ENCODE measurements at places on chromosomes 7 and 10. TPM values are rescaled to one million over a fixed set of nuclear protein-coding genes. Genes with fewer than 3 reads are reported as not detected.

DNA sequence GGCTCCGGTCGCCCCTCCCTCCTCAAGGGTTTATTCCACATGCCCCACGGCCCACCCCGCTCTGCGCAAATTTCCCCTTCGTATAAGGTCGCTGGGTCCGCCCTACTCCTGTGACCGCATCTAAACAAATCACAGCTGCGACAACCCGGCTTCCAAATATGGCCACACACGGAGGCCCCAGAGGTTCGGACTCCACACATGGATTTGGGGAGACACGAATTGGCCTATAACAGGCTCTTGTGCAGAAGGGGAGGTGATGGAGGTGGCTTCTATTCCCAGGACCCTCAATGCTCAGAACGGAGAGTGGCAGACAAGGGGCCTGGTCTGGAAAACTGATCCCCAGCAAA lies 90.1 kb downstream of the FOXL3 start:
- peaks cover 28% of the 10 kb centered on the region for H3K4me1 ChIP-seq
- DNase-seq, result peak; percentile 0
- no peaks in the 10 kb centered on the region for H3K27me3 ChIP-seq
- H3K4me3 ChIP-seq, result no peak overlapping the region
- H3K36me3 ChIP-seq, result no peaks in the 10 kb centered on the region
- H3K27ac ChIP-seq, result no peak overlapping the region

DNA sequence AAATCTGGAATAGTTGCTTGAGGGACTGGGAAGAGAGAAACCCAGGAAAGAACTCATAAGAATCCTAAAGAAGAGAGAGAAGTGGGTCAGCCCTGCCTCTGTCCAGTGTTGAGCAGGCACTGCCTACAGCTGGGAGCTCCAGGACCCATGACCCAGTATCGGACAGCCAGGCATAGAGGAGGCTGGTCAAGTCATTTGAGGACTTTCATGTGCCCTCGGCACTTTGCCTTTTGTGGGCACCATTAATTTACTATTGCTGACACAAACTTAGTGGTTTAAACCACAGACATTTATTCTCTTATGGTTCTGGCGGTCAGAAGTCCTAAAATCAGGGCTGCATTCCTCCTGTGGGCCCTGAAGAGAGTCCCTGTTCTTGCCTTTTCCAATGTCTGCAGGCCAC lies 60.3 kb downstream of the CPXM2 start:
- no peak overlapping the region for H3K4me3 ChIP-seq
- H3K27ac ChIP-seq, result no peak overlapping the region
- no peak for DNase-seq
- no peaks in the 10 kb centered on the region for H3K36me3 ChIP-seq
- H3K4me1 ChIP-seq, result no peaks in the 10 kb centered on the region
- no peaks in the 10 kb centered on the region for H3K27me3 ChIP-seq

GRCh38 chr10:69049566-69049961 lies 38.3 kb upstream of the SRGN start:
- H3K4me3 ChIP-seq, result no peak overlapping the region
- H3K27me3 ChIP-seq, result no peaks in the 10 kb centered on the region
- H3K4me1 ChIP-seq, result peaks cover 32% of the 10 kb centered on the region
- no peak for DNase-seq
- H3K27ac ChIP-seq, result no peak overlapping the region

GRM3 gene
- not detected for total RNA-seq

SLC29A4 gene
- total RNA-seq, result 0.47 TPM

DNA sequence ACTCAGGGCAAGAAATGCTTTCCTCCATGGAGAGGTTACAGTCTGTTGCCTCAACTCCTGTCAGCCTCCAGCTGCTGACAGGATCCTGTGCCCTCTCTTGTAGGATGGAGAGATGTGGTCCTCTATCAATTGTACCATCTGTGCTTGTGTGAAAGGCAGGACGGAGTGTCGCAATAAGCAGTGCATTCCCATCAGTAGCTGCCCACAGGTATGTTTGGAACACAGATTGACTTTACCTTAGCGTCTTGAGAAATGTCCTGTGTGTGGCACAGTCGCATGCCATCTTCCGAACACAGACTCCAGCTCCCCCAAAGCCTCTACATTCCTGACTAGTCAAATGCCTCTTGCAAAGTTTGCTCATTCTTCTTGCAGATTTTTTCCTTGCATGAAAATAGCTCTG lies 152.6 kb downstream of the BMPER start:
- H3K4me1 ChIP-seq, result no peaks in the 10 kb centered on the region
- DNase-seq, result no peak
- H3K4me3 ChIP-seq, result no peak overlapping the region
- H3K27me3 ChIP-seq, result no peaks in the 10 kb centered on the region
- no peak overlapping the region for H3K27ac ChIP-seq
- no peaks in the 10 kb centered on the region for H3K36me3 ChIP-seq

GRCh38 chr10:58593008-58593407 lies 80.3 kb downstream of the BICC1 start:
- no peak overlapping the region for H3K27ac ChIP-seq
- H3K36me3 ChIP-seq, result no peaks in the 10 kb centered on the region
- no peak overlapping the region for H3K4me3 ChIP-seq
- H3K4me1 ChIP-seq, result no peaks in the 10 kb centered on the region
- no peaks in the 10 kb centered on the region for H3K27me3 ChIP-seq
- no peak for DNase-seq

DNA sequence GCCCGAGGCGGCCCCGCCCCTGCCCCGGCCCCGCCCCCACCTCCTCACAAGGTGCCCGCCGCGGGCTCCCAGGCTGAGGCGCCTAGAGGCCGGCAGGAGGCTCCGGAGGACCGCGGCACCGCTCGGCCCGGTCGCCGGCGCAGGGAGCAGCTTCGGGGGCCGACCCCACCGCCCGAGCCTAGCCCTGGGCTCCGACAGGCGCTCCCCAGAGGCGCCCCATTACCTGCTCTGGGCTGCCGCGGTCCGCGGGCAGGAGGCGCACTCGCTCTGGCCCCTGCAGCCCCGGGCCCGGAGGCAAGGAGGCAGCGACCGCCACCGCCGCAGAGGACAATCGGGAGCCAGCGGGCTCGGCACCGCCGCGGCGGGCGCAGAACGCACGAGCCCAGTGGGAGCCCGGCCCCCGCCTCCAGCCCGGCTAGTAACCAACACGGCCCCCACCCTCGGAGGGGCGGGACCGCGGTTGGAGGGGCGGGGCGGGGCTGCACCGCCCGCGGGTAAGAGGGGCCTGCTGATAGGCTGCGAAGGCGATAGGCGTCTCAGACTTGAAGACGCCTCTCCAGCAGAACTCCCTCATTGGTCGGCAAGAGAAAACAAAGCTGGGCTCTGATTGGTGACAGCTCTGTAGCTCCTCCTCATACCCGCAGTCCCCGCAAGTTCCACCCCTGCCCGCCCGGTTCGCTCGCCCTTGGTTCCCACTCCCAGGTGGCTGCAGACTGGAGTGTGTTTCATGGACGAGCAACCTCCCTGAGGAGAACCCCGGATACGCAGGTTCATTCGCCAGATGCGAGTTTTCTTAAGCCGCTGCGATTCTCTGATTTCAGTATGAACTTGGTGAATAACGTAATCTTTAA lies at the start of gene MPP7:
MPP7 (minus strand) TSS at position 427 of the 851 bp plus-strand sequence. CDS start 64,460 bp downstream, outside the sequence.
- H3K4me3 ChIP-seq, result peak within 1 kb of the TSS; percentile 93
- peaks cover 18% of the 10 kb centered on the region for H3K4me1 ChIP-seq
- H3K27ac ChIP-seq, result peak within 1 kb of the TSS; percentile 80
- H3K27me3 ChIP-seq, result peaks cover 11% of the 10 kb centered on the region
- peak; percentile 96 for DNase-seq

GRCh38 chr10:116710076-116710475 lies 32.3 kb downstream of the HSPA12A start:
- no peaks in the 10 kb centered on the region for H3K36me3 ChIP-seq
- no peak overlapping the region for H3K4me3 ChIP-seq
- DNase-seq, result no peak
- H3K27ac ChIP-seq, result no peak overlapping the region
- no peaks in the 10 kb centered on the region for H3K4me1 ChIP-seq

DNA sequence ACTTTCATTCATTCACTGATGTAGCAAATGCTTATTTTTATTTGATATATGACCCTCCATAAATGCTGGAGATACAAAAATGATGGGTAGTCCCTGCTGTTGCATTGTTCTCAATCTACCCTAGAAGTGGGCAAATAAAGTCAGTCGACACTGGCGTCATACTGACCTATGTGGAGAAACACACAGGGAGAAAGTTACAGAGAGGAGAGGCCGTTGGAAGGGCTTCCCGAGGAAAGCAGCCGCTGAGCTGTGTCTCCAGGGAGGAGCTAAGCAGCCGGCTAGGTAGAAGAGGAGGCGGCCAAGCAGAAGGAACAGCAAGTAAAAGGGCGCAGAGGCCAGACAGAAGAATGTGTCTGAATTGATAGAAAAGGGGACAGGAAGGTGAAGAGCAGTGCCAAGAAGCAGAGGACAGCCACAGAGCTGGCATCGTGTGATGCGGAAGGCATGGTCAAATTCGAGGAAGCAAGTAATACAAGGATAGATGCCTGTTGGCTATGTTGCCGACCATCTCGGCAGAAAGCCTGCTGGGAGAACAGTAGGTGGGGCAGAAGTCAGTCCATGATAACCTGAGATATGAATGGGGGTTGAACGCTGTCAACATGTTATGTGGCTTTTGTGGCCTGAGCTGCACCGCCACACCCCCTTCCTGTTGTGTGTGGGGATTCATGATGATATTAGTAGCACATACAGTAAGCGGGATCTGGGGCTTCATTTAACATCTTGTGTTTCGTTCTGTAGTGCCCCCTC lies 25.9 kb downstream of the ST8SIA6 start:
- H3K36me3 ChIP-seq, result no peaks in the 10 kb centered on the region
- H3K27ac ChIP-seq, result peak overlapping the region; percentile 77
- DNase-seq, result peak; percentile 96
- peak overlapping the region; percentile 88 for H3K4me3 ChIP-seq
- peaks cover 78% of the 10 kb centered on the region for H3K4me1 ChIP-seq

DNA sequence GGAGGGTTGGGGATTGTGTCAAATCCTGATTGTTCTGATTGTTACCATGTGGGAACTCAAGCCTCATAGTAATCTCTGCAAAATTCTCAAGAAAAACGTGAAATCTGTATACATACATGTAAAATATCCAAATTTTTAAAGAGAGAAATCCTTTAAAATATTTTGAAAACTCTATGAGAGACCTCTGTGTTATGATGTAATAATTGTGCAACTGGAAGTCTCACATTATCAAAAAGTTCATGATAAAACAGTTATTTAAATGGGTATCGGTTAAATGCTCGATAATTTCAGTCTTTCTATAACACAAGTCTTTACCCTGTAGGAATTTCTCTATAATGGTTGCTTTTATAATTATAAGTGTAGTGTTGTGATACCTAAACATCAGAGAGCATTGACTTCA lies 95.5 kb downstream of the TMEM26 start:
- no peak overlapping the region for H3K27ac ChIP-seq

- no peaks in the 10 kb centered on the region for H3K27me3 ChIP-seq
- no peak overlapping the region for H3K4me3 ChIP-seq
- no peaks in the 10 kb centered on the region for H3K36me3 ChIP-seq
Measured at GRCh38 chr10:132918264-132918616, 24.1 kb downstream of the CFAP46 start.

- H3K27me3 ChIP-seq, result peaks cover 5% of the 10 kb centered on the region
- no peak overlapping the region for H3K27ac ChIP-seq
- H3K4me1 ChIP-seq, result no peaks in the 10 kb centered on the region
- H3K36me3 ChIP-seq, result no peaks in the 10 kb centered on the region
Measured at GRCh38 chr7:25732766-25733217, 419.2 kb upstream of the NFE2L3 start.

ODAD2 gene
- total RNA-seq, result not detected

FEZF1 gene
- total RNA-seq, result not detected

SPDYE5 gene
- not detected for total RNA-seq

- H3K27ac ChIP-seq, result no peak overlapping the region
- no peak for DNase-seq
- H3K4me1 ChIP-seq, result peaks cover 31% of the 10 kb centered on the region
- H3K36me3 ChIP-seq, result no peaks in the 10 kb centered on the region
- no peak overlapping the region for H3K4me3 ChIP-seq
- no peaks in the 10 kb centered on the region for H3K27me3 ChIP-seq
Measured at GRCh38 chr7:17146621-17147020, 151.8 kb upstream of the AHR start.

- H3K27me3 ChIP-seq, result no peaks in the 10 kb centered on the region
- no peak overlapping the region for H3K27ac ChIP-seq
- H3K4me1 ChIP-seq, result no peaks in the 10 kb centered on the region
- H3K36me3 ChIP-seq, result no peaks in the 10 kb centered on the region
Measured at GRCh38 chr7:11430841-11431240, 401.2 kb downstream of the THSD7A start.

DNA sequence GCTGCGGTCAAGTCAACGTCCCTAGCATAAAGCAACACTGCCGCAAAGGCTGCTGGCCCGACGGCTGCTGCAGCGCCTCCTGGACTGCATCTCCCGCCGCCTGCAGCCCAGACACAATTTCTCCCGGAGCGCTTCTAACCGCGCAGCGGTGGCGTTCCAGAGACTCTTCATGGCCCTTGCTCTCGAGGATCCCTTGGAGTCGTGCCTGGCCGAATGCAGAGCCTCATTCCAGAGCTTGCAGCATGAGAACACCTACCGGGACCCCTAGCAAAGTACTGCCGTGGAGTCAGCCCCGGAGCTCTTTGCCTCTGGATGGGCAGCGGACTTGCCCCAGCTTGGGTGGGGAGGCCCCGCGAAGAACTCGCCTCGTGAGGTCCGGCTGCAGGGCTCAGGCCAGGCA lies 79.7 kb upstream of the ZNF32 start:
- no peak overlapping the region for H3K4me3 ChIP-seq
- H3K36me3 ChIP-seq, result no peaks in the 10 kb centered on the region
- no peaks in the 10 kb centered on the region for H3K4me1 ChIP-seq
- H3K27me3 ChIP-seq, result no peaks in the 10 kb centered on the region

RALA gene
- total RNA-seq, result 22.4 TPM

DNA sequence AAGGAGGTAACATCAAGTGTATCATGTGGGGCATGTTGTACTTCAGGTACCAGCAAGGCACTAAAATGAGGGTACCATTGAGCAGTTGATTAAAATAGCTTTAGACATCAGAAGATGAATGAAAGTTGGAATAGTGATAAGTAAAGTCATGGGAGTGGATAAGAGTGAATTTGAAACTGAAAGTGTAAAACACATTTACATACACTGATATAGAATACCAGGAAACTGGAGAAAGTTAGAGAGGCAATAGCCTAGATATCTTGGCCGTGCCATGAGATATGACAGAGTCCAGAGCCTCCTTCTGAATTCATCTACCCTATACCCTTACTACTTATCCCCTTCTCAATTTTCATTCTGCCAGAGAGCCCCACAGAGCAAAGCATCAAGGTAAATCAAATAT lies 76.6 kb downstream of the GRM3 start:
- no peaks in the 10 kb centered on the region for H3K4me1 ChIP-seq
- no peaks in the 10 kb centered on the region for H3K36me3 ChIP-seq
- no peak overlapping the region for H3K27ac ChIP-seq
- no peaks in the 10 kb centered on the region for H3K27me3 ChIP-seq

CPA2 gene
- not detected for total RNA-seq

Measured in CD4-positive, CD25-positive, alpha-beta regulatory T cell (primary cell).